Activated effector memory CD4-positive, alpha-beta T cell treated with anti-CD3 and anti-CD28 coated beads, Interleukin-2, amount 50 U/mL, for 16 hours (primary cell): ENCODE measurements at places on chromosomes 6 and 20.

GRCh38 chr6:148866657-148867268, 119.9 kb downstream of the UST start:
- no peak for DNase-seq

GRCh38 chr20:14589383-14589782, 252.0 kb upstream of the FLRT3 start:
- no peak for DNase-seq

DNA sequence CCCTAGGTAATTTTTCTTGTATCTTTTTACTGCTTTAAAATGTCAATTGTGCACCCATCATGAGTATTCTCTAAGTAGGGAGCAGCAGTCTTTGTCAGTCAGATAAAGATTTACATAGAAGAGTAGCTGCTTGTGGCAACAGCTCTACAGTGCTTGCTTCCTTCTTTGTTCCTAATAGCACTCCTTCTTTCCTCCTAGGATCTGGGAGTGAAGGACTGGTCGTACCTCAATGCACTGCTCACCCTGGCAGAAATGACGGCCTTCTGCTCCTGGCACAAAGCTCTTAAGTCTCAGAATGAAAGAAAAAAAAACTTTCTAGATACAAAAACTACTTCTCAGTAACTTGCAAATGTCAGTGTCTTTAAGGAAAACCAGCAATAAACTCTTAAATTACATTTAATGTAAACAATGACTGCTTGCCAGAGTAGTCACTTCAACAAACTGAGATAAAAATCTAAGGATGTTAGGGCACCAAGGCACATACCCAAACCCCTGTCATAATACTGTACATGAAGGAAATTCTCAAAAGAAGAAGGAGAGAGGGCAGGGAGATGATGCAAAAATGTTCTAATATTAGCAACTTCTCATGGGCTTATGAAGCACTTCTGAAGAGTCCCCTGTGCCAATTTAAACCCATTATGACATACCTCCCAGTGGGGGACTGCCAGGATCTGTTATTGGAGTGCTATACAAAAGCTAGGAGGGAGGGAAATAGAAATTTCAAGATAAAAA, 34.0 kb downstream of the NCOA6 start:
- no peak for DNase-seq

DNA sequence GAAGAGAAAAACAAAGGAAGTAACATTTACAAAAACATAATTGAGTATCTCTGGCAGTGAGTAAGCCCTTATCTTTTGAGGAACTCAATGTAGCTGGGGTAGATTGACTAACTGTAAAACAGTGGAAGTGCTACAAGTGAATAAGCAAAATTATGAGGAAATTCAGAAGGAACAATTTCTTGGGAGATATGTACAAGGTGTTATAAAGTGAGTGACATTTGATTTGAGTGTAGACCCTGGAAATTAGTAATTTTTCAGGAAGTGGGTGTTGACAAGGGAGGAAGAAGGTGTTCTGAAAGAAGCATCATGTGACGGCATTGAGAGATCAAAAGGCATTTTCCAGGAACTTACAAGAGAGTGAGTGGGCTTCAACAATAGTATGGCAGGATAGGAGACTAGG, 22.2 kb downstream of the XRN2 start:
- no peak for DNase-seq

DNA sequence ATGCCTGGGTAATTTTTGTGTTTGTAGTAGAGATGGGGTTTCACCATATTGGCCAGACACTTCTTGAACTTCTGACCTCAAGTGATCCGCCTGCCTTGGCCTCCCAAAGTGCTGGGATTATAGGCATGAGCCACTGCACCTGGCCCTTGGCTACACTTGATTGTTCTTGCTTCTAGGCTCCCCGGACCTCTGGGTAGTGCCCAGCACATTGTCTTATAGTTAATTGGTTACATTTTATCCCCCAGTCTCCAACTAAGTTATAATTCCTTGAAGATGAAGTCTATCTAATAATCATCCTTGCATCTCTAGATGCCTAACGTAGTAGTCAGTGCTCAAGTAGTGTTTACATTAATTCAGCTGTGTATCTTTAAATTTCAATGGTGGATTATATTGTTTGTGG, 11.8 kb downstream of the SMPDL3A start:
- DNase-seq, result no peak

- no peak for DNase-seq
Observed at GRCh38 chr6:137430954-137431353, 63.2 kb downstream of the OLIG3 start.

- no peak for DNase-seq
Observed at GRCh38 chr6:132259070-132259469, 142.2 kb downstream of the MOXD1 start.

- DNase-seq, result no peak
Observed at GRCh38 chr6:34961082-34961481, 72.0 kb downstream of the ANKS1A start.

DNA sequence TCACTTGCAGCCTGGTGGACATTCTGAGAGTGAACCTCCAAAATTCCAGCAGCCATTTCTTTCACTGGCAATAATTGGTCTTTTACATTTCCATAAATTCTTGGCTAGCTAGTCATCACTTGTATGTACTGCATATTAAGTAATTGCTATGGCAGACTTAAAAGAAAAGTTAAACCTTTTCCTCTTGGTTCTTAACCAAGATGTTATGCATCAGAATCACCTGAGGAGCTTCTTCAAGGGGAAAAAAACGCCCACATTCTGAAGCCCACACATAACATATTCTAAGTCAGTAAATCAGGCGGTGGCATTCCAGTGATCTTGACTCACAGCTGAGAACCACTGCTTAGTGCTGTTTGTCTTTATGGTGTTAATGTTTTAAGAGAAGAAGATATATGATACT, 37.0 kb downstream of the CDC40 start:
- DNase-seq, result no peak
